ENCODE measurements at places on chromosomes 16 and 17.

GRCh38 chr17:49986396-49987289 is 8.4 kb downstream of the DLX3 start:
- DNase-seq, result no peak

DNA sequence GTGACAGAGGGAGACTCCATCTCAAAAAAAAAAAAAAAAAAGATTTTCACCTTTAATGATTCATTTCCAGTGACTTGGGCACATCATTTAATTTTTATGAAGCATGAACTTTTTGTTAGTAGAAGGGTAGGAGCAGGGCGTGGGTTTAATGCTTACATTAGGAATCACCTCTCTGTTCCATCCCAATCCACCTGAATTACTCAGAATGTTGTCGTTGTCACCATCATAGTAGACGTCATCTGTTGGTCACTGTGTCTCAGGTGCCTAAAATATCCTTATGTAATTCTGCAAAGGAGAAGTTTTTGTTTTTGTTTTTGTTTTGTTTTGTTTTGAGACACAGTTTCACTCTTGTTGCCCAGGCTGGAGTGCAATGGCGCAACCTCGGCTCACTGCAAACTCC is 38.3 kb upstream of the TEKT3 start:
- no peak for DNase-seq

GRCh38 chr17:11122908-11123307 is 118.1 kb upstream of the SHISA6 start:
- no peak for DNase-seq

DNA sequence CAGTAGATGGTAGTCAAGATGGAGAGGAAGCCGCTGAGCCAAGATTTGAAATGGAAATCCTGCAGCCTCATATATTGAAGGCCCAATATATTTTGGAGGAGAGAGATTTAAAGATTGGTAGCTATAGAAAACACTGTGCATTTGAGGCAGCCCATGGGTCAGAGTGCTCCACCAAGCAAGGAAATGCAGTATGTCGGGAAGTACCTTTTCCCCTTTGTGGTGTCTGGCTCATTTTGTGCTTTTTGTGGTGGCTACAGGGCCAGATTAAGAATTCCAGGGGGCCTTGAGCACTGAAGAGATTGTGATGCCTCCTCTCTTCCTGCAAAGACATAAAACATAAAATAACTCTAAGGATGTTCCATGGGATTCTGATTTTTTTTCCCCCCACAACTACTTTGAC is 39.6 kb downstream of the CDRT15 start:
- no peak for DNase-seq

- DNase-seq, result no peak
Measured at GRCh38 chr17:79678091-79678735, 52.5 kb upstream of the ENPP7 start.

GRCh38 chr16:17294856-17295255 is 175.9 kb downstream of the XYLT1 start:
- DNase-seq, result no peak

GRCh38 chr16:4408323-4408690 is 8.1 kb downstream of the CORO7 start:
- no peak for DNase-seq

- DNase-seq, result no peak
Measured at GRCh38 chr16:77788181-77789084, at the start of gene VAT1L. Gene VAT1L (plus strand): TSS chr16:77788564. CDS start chr16:77788683, 119 bp downstream.

GRCh38 chr16:83723901-83724300 is 83.9 kb upstream of the HSBP1 start:
- no peak for DNase-seq

DNA sequence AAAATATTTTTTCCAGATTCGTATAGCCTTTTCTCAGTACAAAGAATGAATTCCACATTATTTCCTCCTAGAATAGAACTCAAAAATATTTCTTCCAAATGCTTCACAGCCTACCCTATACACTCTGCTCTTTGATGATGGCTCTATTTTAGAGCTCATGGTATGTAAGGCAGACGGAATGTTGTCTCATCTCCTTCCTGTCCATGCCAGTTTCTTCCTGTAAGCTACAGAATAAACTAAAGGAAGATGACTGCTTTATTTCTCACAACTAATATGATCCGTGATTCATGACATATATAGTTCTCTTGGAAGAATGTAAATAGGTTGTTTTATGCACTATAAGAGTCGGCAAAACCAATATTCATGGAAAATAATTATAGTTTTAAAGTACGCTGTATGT is 723.1 kb downstream of the CDH11 start:
- no peak for DNase-seq

DNA sequence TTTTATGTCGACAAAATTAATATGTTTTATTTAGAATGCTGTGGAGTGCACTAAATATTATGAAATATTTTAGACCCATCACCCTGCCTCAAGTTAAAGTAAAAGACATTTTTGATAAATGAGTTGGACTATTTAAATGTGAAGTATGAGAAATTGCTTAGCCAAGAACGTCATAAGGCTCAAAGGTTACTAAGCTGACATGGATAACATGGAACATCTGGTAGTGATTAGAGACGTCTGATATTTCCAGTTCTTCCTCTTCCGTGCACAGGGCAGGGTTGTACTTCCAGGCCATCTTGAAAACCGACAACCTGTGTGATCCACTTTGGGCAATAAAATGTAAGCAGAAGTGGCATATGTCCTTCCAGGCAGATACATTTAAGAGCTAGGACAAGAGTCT is 7.2 kb upstream of the CCL8 start:
- DNase-seq, result no peak

DNA sequence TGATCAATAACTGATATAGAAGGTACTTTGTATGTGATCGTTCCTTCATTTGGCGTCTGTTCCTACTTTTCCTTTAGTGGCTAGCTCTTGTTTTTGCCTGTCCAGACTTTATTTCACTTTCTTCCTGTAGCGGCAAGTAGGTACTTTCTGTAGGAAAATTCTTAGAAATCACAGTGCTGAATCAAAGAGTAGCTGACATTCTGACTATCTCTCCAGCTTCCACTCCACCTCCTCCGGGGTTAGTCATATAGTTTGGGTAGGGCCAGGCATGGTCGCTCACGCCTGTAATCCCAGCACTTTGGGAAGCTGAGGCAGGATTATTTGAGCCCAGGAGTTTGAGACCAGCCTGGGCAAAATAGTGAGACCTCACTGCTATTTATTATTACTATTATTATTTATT is 29.9 kb upstream of the PAFAH1B1 start:
- no peak for DNase-seq

- DNase-seq, result no peak
Measured at GRCh38 chr16:66459878-66460277, 32.8 kb downstream of the BEAN1 start.

- DNase-seq, result no peak
Measured at GRCh38 chr17:30922235-30923030, 688 bp downstream of the ADAP2 start.

- DNase-seq, result no peak
Measured at GRCh38 chr16:595094-595528, 5.2 kb downstream of the RAB40C start.

DNA sequence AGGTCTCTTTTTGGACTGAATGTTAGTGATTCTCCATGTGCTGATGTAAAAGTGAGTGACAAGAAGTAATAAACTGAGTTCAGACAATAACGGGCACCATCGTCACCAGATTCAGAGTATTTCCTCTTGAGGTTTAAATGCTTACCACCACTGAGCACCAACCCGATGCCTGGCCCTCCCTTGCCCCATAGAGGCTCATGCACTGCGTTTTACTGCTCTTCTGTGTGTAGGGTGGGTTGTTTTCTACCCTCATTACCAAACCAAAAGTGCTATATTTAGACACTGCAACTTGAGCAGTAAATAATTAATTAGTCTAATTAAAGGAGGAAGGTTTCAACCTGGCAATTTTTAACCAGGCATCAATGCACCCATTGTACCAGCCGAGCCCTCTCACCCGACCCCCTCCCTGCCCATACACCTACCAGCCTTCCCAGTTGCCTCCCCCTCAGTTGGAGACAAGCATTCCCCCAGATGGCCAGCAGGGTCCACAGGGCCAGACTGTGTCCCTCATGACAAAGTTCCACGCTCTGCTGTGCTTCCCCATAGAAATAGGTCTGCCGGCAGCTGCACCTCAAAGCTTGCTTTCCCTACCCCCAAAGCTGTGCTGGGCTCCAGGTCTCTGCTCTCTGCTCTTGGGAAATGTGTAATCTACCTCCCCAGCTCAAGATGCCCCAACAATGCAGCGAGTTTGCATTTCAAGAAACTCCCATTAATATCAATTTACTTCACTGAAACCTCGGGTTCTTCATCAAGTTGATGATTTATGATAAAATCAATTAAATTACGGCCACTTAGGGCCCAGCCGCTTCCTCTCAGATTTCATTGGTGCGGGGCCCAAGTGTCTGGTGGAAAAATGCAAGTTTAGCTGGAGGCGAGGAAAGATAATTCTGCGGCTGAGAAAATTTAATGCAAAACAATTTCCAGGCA is 16.0 kb downstream of the HOXB4 start:
- DNase-seq, result no peak

- DNase-seq, result no peak
Measured at GRCh38 chr17:40695874-40696472, 7.6 kb downstream of the KRT24 start.

- no peak for DNase-seq
Measured at GRCh38 chr16:26816885-26817571, 249.7 kb upstream of the C16orf82 start.

DNA sequence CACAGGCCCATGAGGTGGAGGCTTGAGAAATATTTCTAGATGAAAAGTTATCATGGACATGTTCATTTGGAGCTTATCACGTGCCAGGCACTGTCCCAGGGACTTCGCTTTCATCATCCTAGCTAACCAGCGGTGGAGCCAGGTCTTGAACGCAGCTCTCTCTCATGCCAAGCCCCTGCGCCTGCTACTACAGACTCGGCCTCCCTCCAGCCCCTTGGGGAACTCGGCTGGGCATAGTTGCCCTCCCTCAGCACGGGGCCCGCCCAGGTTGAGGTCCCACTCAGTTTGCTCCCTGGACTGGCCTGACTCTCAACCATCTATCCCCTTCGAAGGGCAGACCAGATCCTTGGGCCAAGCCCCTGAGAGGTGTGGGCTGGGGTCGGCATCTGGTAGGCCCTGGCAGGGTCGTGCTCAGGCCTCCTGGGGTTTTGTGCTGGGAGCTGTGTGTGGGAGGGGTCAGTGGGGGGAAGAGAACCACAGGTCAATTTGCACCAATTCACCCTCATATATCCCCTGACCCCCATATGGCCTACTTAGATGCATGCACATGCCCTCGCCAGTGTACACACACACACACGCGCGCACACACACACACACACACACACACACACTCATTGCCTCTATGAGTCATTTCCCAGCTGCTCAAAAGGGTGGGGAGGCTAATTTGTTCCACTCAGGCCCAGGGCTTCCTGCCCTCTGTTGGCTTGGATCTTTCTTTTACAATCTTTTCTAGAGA is 12.1 kb upstream of the SCN4A start:
- DNase-seq, result no peak

DNA sequence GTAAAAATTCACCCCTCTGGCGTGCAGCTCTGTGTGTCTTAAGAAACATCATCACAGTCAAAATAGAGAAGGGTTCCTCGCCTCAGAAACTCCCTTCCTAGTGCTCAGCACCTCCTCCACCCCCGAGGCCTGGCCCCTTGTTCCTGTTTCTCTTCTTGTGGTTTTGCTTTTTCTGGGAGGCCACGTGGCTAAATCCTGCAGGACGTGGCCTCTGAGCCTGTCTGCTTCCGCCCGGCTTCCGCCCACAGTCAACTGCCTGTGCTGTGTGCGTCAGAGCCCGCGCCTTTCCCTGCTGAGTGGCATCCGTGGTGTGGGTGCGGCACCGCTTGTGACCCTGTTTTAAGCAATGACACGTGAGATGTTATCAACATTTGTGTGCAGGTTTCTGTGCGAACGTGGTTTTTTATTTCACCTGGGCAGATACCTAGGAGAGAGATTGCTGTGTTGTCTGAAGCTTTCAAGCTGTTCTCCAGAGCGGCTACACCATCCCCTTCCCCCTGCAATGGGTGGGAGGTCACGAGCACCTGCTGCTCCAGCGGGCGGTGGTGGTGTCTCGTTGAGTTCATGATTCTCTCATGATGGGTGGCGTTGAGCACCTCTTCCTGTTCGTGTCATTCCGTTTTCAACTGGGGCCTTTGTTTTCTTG is 21.7 kb downstream of the ACSF3 start:
- peak; percentile 97 for DNase-seq

DNA sequence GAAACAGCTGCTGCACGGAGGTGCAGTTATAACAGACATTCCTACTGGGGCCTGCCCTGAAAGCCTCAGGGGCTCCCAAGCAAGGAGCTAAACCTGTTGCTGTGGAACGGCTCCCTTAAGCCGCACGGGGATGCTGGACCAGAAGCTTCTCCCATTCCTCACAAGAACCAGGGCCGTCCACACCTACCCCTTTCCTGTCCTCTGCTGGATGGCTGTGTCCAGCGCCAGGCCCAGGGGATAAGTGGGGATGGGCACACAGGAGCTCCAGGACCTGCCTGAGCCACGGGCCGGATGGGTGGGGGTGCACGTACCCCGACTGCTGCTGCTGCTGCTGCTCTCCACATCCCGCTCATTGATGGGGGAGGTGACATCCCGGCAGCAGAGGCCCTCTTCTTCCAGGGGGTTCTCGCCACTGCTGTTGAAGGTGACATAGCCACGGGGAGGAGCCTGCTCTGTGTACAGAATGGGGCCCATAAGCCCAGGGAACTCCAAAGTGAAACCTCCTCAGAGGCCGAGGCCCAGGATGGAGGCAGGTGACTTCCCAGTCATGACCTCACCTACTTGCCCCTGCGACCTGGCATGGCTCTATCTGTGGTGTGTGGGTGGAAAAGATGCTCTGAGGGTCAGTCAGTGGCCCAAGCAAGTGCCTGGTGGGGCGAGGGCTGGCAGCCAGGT is 8.6 kb downstream of the NUDT16L1 start:
- no peak for DNase-seq

DNA sequence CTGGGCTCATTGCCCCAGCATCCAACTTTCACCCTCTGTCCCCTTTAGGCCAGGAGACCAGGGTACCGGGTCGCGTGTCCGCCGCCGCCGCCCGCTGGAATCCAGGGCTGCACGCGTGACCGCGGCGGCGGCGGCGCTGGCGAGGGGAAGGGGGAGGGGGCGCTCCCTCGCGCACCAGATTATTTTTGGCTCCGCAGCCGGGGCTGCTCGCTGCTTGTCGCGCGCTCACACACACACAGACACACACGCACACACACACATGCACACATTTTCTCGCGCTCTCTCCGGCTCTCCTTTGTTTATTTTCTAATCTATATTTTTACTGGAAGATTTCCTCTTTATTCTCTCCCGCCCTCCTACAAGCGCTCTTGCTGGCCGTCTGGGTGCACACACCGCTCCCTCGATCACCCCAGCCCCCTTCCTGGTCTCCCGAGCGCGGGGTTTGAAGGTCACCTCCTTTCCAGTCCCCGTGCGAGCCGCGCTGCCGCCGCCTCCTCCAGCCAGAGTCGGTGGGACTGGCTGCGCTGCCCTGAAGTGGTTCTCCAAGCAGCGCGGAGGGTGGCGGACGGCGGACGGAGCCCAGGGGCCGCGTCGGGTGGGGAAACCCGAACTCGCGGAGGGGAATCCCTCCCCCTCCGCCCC is 921.4 kb upstream of the EEF2KMT start:
- no peak for DNase-seq

GRCh38 chr16:74563828-74564263 is 43.1 kb downstream of the GLG1 start:
- no peak for DNase-seq

- no peak for DNase-seq
Measured at GRCh38 chr17:83179374-83179773, 100.0 kb downstream of the METRNL start.
